ENCODE measurements at places on chromosomes 7 and 10.
A peak's percentile ranks its signal among the peaks of the same experiment; 100 is the strongest.

GRCh38 chr10:19815731-19816410 lies 361 bp upstream of the PLXDC2 start:
- DNase-seq: peak; percentile 57

DNA sequence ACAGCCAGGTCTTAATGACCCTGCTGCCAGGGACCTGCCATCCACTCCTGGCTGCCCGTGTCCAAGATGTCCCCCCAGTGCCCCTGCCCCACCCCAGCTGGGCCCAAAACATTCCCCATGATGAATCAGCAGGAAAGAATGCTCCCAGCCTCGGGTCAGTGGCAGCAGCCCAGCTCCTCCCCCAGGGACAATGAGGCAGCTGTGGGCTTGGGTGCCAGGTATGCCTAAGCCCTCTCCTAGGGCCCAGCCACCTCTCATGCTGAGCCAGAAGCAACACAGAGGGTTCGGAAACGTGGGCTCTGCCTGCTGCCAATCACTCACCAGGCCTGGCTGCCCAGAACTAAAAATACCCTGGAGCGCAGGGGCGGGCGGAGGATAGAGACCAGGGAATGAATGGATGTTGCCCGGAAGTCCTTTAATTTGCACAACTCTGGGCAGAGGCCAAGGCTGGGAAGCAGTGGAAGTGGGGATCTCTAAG lies 1.5 kb upstream of the LOXL4 start:
- no peak for DNase-seq

GRCh38 chr7:5671046-5671445 lies 110.4 kb downstream of the RNF216 start:
- no peak for DNase-seq

- DNase-seq: no peak
These were observed 395 bp upstream of the ZNF25 start for GRCh38 chr10:37976880-37977203.

- no peak for DNase-seq
These were observed 640.0 kb downstream of the ACTR3B start for GRCh38 chr7:153399554-153399940.

GRCh38 chr7:12258074-12258473 lies 47.0 kb downstream of the TMEM106B start:
- no peak for DNase-seq

GRCh38 chr7:106031300-106032035 lies 68.4 kb downstream of the CDHR3 start:
- DNase-seq: no peak

GRCh38 chr7:15174485-15174884 lies 271.9 kb upstream of the DGKB start:
- DNase-seq: no peak

- no peak for DNase-seq
These were observed 45.3 kb downstream of the GRID2IP start for GRCh38 chr7:6505685-6506559.

- DNase-seq: no peak
These were observed 49.7 kb downstream of the GFRA1 start for GRCh38 chr10:116223289-116223688.

DNA sequence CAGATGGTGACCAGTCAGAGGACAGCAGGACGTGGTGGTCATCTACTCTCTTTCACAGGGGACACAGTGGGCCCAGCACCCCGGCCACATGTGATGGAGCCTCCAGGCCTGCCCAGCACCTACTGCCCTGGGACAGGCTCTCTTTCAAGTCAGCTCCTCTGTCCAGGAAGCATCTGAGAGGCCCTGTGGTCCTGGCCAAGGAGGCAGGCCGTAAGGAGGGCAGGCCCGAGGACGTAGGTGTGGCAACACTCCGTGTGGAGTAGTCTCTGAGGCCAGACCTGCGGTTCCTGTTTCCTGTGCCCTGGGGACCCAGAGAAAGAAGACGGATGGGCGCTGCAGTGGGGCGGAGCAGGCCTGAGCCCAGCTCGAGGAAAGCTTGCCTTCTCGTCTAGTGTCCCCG lies 179.2 kb downstream of the EBF3 start:
- no peak for DNase-seq

- DNase-seq: peak; percentile 73
These were observed 52.2 kb upstream of the MKI67 start for GRCh38 chr10:128178302-128178958.

GRCh38 chr7:47651355-47652317 lies 69.7 kb upstream of the TNS3 start:
- DNase-seq: no peak

DNA sequence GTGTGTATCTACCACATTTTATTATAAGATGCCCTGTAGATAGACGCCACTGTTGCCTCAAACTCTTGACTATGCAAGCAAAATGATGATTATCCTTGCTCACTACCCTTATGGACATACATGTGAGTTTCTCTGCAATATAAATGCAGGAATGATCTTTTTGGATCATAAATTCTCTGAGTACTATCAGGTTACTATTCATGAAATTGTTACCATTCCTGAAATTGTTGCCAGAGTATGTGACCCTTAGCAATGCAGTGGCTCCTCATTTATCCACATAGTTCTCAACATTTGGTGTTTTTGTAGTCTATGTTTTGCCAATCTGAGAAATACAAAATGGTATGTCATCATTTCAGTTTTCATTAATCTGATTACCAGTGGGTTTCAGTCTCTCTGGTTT lies 166.2 kb upstream of the FAM3C start:
- DNase-seq: no peak

DNA sequence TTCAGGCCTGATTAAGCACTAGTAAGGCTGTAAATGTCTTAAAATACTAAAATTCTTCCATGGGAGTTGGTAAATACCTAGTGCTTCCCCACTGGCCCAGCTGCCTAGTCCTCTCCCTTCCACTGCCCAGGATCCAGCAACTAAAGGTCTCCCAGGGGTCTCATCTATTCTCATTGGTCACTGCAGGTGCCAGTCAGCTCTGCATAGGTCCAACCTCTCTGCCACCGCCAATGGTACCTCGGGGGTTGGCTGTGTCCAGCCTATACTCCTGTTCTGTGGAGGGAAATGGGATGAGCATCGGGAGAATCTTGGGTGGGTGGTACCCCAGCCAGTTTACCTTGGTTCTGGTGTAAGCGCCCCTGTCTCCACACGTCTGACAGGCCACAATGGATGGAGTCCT lies 6.1 kb upstream of the CREB5 start:
- DNase-seq: no peak

DNA sequence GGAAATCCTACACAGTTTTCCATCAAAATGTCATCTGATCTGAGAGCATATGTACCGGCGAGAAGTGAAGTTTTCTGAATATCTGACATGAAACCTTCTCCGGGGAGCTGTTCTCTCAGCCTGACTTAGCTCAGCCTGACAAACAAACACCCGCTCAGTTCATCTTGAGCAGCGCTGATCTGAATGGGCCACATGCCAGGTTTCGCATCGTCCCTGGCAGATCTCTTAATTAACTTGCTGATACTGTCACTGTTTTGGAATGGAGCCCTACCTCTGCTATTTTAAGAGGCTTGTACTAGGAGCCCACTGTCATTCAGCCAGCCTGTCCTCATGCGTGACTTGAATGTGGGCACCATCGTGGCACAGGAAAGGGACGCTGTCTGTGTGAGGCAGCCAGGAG lies 109.2 kb downstream of the STRA8 start:
- no peak for DNase-seq

- no peak for DNase-seq
These were observed 7.7 kb downstream of the SLC37A3 start for GRCh38 chr7:140390466-140391190.

DNA sequence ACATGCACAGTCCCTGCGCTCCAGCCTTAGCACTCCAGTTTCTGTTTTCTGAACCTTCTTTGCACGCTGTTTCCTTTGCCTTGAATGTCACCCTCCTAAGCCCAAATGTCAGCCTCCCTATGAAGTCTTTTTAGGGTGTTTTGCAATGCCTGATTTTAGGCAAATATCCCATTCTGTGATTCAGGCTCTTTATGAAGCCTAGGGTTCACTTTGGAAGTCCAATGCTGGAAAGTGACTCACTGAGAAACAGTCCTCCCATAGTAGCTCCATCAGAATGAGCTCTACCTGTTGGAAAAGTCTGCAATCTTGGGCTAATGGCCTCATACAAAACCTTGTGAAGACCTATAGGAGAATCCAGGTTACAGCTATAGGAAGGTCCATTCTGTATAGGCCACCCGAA lies 5.3 kb downstream of the LAMB4 start:
- no peak for DNase-seq

- DNase-seq: no peak
These were observed 537.1 kb upstream of the FOXK1 start for GRCh38 chr7:4144811-4145510.

All from HEK293T (cell line).